ENCODE measurements at places on chromosomes 1 and 21.

GRCh38 chr1:172279939-172280636 lies 140.4 kb upstream of the C1orf105 start:
- DNase-seq = no peak

GRCh38 chr1:69737527-69738185 lies 169.9 kb downstream of the LRRC7 start:
- DNase-seq = peak; percentile 48

- no peak for DNase-seq
These were observed 76.5 kb upstream of the C1orf21 start for GRCh38 chr1:184310157-184310819.

DNA sequence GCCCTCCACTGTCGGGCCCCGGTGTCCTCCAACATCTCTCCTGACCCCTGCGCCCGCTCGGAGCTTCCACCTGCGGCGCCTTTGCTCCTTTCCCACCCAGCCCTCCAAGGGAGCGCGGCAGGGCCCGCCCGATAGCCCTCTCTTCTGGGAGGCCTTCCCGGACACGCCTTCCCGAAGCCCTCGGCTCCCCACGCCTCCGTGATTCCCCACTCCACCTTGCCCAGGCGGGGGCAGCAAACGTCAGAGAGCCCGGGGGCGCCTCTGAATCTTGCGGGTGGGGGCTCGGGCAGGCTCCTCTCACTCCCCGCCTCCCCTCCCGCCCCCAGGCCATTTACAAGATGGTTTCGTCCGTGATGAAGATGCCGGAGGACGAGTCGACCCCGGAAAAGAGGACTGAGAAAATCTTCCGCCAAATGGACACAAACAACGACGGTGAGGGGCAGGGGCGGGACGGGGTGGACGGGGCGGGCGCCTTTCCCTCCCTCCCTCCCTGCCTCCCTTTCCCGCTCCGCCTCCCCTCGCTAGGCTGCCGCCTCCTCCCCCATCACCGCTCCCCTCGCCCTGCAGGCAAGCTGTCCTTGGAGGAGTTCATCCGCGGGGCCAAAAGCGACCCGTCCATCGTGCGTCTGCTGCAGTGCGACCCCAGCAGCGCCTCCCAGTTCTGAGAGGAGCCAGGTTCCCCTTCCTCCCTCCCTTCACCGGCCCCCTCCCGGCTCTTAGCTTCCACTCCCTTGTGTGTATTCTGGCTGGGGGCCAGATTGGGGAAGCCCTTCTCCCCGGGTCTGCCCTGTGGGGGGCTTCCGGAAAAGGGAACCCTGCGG lies 7.1 kb downstream of the HPCA start:
- DNase-seq = peak; percentile 72

- no peak for DNase-seq
These were observed 16.9 kb downstream of the LRRC40 start for GRCh38 chr1:70188522-70188921.

DNA sequence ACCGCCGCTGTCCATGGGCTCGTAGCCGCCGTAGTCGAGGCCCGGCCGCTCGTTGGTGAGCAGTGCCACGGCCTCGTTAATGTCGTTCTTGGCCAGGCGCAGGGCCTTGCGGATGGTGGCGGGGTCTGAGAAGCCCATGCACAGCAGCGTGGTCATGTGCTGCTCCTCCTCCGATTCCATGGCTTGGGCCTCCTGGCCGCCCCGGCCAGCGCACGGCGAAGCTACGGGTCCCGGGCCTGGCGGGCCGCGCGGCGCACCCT lies 300 bp downstream of the USP24 start:
- no peak for DNase-seq

DNA sequence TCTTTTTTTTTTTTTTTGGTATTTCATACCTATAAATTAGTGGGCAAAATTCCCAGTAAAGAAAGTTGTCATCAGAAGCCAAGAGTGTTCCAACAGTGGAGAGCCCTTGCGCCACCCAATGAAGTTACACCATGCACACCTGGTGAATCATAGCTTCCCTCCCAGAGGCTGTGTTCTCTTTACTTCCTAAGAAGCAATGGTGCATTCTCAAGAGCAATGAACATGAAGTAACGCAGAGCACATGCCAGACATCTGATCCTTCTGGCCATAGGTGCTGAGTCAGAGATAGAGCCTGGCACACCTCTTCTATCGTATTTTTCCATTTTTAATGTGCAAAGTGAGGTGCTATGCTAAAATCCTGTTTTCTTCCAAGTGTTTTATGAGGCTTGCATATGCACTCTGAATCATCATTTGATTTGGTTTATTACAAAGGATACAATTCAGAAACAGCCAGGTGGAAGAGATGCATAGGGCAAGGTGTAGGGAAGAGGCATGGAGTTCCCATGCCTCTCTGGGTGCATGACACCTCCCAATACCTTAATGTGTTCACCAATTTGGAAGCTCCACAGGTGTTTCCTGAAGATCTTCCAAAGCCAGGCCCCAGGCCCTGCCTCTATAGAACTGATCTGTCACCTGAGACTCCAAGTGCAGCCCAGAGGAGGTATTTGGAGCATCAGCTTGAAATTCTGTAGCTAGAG lies 408.0 kb downstream of the SIPA1L2 start:
- DNase-seq = no peak

- no peak for DNase-seq
These were observed 15.1 kb downstream of the NFASC start for GRCh38 chr1:204885790-204886189.

DNA sequence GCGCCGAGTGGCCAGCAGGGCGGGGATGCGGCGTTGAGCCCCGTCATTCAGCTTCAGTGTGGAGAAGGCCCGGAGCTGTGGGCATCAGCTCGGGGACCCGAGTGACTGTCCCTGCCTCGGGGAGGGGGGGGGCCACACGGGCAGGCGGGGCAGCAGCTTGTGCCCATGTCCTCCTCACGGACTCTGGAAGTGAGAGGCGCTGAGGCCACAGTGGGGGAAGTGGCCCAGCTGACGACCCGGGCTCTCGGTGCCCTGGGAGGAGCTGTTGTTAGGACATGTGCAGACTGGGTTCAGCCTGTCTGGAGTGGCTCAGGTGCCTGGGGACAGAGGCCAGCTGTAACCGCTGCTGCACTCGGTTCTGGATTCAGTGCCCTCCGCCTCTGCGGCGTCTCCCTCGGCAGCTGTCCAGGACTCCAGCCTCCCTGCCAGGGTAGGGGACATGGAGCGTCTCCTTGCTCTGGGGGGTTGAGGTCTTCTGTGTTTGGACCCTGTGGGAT lies 71.1 kb downstream of the SKI start:
- DNase-seq = no peak

GRCh38 chr1:100882698-100883097 lies 11.9 kb downstream of the EXTL2 start:
- no peak for DNase-seq

DNA sequence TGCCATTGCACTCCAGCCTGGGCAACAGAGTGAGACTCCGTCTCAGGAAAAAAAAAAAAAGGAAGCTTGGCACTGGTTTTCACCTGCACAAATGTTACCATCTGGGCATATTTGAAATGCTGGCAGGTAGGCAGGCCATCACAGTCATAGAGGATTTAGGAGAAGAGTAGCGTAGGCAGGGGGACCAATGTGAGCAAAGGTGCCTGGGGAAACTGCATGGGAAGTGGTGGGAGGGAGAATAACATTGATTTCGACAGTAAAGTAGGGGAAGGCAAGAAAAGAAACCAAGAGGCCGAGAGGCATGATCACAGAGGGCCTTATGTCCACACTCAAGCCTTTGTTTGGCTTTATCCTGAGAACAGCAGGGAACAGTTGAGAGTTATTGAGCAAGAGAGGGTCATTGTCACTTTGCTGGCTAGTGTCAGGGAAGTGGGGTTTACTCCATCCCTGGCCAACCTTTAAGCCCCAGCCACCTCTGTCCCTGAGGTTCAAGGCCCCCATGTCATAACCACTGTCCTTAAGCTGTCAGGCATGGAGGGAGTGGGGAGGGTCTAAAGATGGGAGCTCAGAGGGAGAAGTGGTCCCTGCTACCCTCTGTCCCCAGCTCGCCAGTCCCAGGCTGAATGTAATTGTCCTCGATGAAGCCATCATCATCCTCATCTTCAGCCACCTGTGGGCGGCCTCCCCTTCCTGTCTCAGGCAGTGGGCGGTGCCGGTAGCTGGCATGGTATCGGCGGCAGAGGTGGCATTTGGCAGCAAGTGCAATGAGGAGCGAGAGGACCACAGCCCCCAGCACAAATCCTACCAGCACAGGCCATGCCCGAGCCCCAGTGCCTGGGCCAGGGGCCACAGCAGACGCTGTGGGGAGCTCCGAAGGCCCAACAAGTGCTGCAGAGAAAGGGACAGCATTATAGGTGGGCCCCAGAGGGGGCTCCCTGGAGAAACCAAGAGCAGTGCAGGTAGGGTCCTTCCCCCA lies 2.9 kb downstream of the C1orf210 start:
- DNase-seq = no peak

- DNase-seq = no peak
These were observed 325.6 kb downstream of the RRAGC start for GRCh38 chr1:38533772-38534472.

DNA sequence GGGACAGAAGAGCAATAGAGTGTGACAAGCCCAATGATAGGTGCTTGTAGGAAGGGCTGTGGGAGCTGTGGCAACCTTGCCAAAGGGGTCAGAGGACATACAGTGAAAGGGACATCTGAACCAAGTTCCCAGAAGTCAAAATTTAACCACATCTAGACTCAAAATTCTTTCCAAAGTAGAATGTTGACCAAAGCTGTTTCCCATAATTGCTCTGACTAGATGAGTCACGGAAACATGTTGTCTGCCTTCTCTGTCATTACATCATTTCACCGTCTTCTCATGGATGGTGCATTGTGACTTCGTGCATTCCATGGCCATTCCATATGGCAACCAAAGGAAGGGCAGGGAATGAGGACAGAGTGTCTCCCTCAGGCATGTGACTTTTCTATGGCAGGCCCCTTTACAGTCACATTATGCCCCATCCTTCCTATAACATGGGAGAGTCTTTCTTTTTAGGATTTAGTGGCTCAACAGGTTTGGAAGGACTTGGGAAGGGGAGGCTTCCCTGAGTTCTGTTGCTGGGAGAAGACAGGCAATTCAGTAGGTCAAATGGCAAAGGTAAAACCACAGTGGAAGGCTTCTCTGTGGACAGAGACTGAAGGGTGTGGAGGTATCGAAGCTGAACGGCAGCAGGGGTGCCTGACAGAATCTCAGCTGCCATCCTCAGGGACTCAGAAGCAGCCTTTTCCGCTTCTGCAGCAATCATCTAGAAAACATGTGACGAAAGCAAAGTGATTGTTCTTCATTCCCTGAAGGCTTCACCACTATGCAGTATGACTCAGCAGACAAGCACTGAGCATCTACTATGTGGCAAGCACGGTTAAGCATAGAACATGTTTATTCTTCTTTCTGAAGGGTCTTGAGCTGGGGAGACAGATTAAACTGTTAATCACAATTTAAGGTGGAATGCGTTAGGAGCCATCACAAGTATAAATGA lies 24.7 kb downstream of the NPHS2 start:
- no peak for DNase-seq

DNA sequence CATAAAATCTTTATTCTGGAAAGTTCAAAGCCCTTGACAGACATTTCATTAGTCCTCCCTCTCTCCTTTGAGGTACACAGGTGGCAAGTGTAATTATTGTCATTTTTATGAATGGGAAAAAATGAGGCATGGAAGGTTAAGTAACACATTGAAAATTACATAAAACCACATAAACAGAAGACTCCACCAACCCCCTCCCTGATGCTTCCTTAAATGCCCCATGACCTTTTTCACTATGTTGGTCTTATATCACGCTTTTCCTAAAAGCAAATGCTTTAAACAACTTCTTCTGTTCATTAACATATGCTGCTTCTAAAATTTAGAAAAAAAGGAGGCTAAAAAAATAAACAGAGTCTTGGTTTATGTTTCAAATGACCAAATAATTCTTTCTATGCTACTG lies 648.4 kb downstream of the PTPRC start:
- DNase-seq = no peak

DNA sequence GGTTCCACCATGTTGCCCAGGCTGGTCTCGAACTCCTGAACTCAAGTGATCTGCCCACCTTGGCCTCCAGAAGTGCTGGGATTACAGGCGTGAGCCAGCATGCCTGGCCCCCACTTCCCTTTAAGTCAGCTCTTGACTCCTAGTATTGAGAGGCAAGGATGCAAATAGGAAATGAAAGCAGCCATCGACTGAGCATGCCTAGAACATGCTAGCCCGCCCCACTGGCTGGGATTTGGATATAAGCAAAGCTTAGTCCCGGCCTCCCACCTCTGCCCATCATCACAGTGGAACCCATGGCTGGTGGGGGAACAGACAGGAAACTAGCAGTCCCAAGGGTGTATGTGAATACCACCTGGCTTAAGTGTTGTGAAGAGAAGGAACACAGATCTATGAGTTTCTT lies 10.5 kb downstream of the C1orf167 start:
- no peak for DNase-seq

- no peak for DNase-seq
These were observed 2.1 kb upstream of the ZC3H12A start for GRCh38 chr1:37472281-37472680.

DNA sequence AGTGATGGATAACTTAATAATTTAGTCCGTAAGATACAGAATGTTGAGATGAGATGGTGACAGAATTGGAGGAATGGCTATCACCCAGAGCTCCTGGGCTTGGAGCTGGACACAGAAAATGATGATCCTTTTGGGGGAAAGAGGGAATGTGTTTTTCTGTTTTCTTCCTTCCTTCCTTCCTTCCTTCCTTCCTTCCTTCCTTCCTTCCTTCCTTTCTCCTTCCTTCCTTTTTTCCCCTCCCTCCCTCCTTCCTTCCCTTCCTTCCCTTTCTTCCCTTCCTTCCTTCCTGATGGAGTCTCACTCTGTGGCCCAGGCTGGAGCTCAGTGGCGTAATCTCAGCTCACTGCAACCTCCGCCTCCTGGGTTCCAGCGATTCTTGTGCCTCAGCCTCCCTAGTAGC lies 2.8 kb upstream of the GPR137B start:
- no peak for DNase-seq

DNA sequence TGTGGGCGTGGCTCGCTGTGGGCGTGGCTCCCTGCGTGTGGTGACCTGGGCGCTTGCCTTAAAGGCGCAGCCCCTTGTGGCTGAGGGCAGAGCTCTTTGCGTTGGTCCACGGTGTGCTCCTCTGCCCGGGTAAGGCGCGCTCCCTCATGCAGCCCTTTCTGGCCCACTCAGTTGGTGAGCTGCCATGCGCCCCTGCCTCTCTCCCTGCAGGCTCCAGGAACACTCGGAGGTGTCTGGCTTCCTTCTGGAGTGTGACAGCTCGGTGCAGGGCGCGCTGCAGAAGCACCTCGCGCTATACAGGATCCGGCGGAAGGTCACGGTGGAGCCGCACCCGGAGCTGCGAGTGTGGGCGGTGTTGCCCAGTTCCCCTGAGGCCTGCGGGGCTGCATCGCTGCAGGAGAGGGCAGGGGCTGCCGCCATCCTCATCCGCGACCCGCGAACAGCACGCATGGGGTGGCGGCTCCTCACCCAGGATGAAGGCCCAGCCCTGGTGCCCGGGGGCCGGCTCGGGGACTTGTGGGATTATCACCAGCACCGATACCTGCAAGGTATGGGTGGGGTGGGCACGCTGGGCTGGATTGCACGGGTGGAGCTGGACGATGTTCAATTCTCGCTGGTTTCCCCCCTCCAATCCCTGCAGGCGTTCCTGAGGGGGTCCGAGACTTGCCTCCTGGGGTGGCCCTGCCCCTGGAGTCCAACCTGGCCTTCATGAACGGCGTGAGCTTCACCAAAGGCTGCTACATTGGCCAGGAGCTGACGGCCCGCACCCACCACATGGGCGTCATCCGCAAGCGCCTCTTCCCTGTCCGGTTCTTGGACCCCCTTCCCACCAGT lies 9.1 kb downstream of the IBA57 start:
- DNase-seq = peak; percentile 58

GRCh38 chr1:211699059-211699458 lies 23.6 kb upstream of the NEK2 start:
- no peak for DNase-seq

GRCh38 chr1:157348538-157349480 lies 203.5 kb downstream of the FCRL5 start:
- no peak for DNase-seq

GRCh38 chr1:24384251-24385090 lies 29.1 kb downstream of the STPG1 start:
- no peak for DNase-seq

Data from NCI-H1930 (cell line).